Uterus (tissue), 4 donors: ENCODE measurements at places on chromosomes 1 and 21. TPM values are rescaled to one million over a fixed set of nuclear protein-coding genes. Genes with fewer than 3 reads are reported as not detected.

DNA sequence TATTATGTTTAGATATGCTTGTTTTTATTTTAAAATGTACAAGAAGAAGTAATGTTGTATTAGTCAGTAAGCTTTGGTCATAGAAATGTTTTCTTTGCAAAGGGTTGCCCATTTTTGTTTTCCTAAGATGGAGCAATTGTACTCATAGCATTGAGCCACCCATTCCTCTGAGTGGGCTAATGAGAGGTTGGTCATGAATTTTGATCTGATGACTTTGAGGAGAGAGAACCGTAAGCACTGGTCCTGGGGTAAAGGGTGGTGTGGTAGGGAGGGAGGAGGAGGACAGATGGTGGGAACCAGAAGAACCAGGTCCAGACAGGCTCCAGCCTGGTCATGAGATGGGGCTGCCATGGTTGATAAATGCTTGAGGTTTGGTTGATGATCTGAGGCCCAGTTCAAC, 15.9 kb upstream of the SLC6A9 start:
- no peak for DNase-seq

GRCh38 chr1:230705289-230706019, 8.5 kb downstream of the AGT start:
- DNase-seq = no peak

DNA sequence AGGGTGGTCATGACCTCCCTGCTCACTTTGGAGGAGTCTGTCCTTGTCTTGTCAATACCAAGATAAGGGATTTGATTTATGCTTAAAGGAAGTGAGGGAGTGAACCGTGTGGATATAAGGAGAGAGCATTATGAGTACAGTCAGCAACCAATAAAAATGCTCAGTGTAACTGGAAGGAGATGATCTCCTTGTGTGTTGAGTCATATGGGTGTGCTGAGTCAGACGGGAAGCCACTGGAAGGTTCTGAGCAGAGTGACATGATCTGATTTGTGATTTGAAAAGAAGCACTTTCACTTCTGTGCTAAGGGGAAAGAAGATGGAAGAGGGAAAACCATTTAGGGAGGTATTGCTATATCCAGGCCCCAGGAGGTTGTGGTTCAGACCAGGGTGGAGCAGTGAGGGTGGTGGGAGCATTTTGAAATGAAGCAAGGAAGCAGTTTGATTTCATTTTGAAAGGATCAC, 2.5 kb upstream of the BCL10 start:
- peak; percentile 63 for DNase-seq

GRCh38 chr1:109739738-109740614, 862 bp downstream of the GSTM3 start:
- DNase-seq = peak; percentile 82

- no peak for DNase-seq
These were observed 34.0 kb upstream of the BCAR3 start for GRCh38 chr1:93715529-93716126.

DNA sequence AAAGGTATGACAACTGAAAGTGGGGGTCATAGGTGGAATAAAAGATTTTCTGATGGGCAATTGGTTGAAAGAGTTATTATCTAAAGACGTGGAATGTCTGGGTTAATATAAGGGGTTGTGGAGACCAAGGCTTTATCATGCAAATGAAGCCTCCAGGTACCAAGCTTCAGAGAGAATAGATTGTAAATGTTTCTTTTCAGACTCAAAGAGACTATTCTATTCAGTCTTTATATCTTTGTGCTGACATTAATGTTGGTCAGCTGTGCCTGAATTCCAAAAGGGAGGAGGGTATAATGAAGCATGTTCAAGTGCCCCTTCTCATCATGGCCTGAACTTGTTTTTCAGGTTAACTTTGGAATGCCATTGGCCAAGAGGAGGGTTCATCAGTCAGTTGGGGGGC, 145.3 kb downstream of the SETD4 start:
- no peak for DNase-seq

- DNase-seq = no peak
These were observed 485.4 kb upstream of the USP24 start for GRCh38 chr1:55700359-55701130.

GRCh38 chr1:231162297-231162969, 575 bp downstream of the TRIM67 start:
- no peak for DNase-seq

- no peak for DNase-seq
These were observed 48.8 kb downstream of the H3-3A start for GRCh38 chr1:226111098-226111882.

GRCh38 chr21:32991361-32991760, 34.4 kb upstream of the OLIG2 start:
- DNase-seq = no peak

DNA sequence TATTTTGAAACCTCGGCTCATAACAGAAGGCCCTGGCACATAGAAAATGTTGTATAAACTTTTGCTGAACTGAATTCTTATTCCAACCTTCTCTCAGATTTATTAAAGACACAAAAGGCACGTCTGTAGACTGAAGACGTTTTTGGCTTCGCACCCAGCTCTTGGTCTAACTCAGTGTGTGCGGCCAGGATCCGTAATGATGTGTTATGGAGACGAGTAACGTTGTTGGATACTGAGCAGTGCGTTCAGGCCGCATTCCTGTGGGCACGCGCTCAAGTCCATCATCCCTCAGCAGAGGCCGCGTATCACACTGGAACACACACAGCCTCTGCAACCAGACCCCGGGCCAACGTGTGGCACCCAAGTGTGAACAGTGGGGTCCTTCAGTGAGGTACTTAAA, 154.8 kb upstream of the RAB4A start:
- peak; percentile 70 for DNase-seq

DNA sequence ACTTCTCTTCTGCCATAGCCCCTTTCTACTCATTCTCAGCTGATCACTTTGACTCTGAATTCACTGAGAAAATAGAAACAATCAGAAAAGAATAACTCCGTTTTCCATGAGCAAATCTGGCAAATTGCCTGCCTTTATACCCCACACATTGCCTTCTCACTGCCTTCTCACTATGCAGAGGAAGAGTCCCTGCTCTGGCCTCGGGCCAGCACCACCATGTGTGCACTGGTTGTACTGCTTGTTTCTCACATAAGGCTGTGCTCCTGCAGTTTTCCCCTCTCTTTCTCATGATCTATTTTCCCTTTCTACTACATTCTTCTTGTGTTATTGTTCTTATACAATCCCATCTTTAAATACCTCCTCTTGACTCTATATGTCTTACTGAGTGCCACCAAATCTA, 2.3 kb upstream of the HMGCS2 start:
- no peak for DNase-seq

GRCh38 chr1:106217765-106218164, 838.7 kb upstream of the PRMT6 start:
- DNase-seq = no peak

GRCh38 chr1:231665726-231666125, 39.1 kb downstream of the DISC1 start:
- no peak for DNase-seq

DNA sequence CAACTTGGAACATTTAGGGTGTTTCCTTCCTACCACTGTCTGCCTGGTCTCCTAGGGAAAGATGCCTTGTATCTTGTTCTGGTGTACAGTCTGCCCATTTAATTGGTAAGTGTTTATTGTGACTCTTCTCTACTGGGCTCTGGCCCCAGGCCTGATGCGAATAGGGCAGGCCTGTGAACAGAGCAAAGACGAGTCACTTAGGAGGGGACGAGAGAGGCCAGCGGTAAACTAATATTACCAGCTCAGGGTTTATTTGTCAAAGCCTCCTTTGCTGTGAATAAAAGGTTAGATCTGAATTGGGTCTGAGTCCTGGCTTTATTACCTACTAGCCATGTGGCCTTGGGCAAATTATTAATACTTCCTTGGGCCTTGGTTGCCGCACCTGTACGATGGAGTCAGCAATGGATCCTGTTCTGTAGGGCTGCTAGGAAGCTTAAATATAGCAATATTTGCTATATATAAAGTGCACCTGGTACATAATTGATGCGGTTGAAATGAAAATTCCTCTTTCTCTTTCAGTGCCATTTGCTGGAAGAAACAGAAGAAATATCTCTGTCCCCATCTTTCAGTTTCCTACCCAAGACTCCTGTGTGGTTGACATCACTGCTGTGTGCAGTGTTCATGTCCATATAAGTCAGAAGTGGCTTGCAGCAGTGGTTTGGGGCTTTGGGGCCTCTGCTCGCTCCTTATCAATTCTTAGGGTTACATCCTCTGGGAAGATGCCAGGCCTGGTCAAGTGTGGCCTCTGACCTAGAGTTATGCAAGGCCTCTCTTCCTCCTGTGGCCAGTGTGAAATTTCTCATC, 32.4 kb downstream of the MAPKAPK2 start:
- no peak for DNase-seq

- DNase-seq = peak; percentile 68
These were observed 562 bp downstream of the MAP7D1 start for GRCh38 chr1:36156329-36157114.

- DNase-seq = no peak
These were observed 3.8 kb downstream of the ZNF672 start for GRCh38 chr1:248841702-248842395.

DNA sequence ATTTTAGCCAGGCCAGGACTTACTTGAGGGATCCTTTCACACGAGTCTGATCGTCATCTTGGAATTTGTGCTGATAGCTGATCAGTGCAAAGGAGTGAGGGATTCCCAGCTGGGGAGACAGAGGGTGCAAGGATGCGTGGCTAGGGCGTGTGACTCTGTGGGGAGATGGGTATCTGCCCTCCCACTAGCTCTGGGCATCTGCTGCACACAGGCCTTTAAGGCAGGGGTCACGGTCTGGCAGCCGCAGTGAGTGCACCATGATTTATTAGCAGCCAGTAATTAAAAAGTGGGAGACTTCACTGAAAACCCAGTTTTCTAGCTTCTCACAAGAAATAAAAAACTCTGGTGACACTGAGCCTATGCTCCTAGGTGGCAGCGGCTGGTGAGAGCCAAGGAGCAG, 20.4 kb downstream of the THAP3 start:
- DNase-seq = no peak

Gene ELAVL4
- not detected for total RNA-seq

Gene LMOD1
- total RNA-seq = 191 TPM

Gene GOLT1A
- not detected for total RNA-seq

Gene KCNA3
- 1.3 TPM for total RNA-seq

Gene SERTAD4
- total RNA-seq = 7.4 TPM

Gene FAM110D
- 3.2 TPM for total RNA-seq

Gene KIRREL1
- 51.2 TPM for total RNA-seq

Gene ADGRL2
- total RNA-seq = 43.5 TPM

Gene COA7
- total RNA-seq = 6.9 TPM

Gene RHBDL2
- not detected for total RNA-seq
